HEK293T (cell line): ENCODE measurements at places on chromosomes 1 and 21.
A peak's percentile ranks its signal among the peaks of the same experiment; 100 is the strongest.

GRCh38 chr21:26405071-26405470 lies 168.0 kb downstream of the CYYR1 start:
- no peak for DNase-seq

GRCh38 chr1:220356981-220357850 lies 85.0 kb upstream of the RAB3GAP2 start:
- DNase-seq: no peak

DNA sequence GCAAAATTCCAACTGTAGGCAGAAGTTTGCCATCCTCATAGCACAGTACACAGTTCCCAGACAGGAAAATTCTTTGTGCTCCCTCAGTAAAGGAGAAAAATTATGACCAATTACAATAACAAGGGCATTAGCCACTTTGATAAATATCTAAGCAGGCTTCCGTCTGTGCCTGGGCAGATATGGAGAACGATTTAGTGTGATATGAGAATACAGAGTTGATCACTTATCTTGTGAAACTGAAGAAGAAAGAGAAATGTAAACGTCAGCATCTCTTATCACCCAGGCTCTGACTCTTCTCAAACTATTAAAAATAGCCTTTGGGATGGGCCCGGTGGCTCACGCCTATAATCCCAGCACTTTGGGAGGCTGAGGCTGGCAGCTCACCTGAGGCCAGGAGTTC lies 54.5 kb upstream of the TIAM1 start:
- no peak for DNase-seq

DNA sequence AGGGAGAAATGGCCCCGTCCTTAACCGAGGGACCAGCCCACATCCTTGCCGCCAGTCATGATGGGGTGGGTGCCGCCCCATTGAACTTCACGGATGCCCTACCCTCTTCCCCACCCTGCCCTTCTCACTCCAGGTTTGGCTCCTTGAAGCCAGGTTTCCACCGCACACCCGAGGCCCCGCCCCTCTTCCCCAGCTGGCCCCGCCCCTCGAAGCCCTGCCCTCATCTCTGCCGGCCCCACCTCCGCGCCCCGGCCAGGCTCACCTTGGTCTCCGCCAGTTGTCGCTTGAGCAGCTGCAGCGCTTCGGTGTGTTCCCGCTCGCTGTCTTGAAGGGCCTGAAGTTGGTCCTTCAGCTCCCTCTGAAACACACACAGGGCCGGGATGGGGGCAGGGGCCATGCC lies 16.6 kb downstream of the TRIM62 start:
- peak; percentile 83 for DNase-seq

DNA sequence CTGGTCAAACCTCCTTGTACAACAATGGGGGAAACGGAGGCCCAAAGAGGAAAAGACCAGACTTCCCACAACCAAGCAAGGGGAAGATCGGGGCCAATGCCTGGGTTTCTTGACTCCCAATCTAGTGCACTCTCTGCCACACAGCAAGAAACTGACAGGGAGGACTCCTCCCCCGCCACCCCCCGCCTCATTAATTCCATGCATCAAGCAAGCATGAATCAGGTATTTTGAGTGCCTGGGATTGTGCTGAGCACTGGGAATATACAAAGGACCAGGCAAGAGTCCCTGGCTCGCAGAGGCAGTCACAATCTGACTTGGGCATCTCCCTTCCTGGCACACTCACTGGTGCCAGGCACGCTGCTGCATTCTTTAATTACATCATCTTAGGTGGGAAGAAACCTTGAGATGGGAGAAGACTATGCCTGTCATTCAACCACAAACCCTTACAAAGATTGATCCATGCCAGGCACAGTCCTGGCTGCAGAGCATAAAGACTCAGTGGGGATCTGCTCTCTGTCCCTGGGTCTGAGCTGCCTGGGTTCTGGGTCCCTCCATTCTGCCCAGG lies 4.4 kb upstream of the KCNC4 start:
- DNase-seq: no peak

DNA sequence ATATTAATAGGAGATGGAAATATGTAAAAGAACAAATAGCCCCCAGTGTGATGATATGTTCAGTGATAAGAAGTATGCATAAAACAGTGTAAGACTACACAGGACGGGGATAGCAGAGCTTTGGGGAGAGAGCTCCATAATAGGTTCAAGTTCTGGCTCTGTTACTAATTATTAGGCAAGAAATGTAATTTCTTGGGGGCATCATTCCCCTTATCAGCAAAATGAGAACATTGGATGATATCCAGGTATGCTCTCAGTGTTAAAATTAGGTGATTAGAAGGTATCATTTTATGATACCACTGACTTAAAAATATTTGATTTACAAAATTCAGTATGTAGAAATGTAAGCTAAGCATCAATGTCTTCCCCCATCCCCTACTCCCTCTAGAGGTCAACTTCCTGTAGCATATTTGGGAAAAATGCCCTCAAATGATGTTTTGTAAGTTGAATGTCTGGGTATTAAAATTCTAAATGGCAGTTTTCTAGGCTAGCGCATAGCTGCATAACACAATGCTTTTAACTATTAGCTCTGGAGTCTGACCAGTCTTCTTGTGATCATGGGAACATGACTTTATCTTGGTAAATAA lies 585.7 kb upstream of the CAMK1G start:
- DNase-seq: no peak

- DNase-seq: no peak
Observed at GRCh38 chr1:81634294-81634693, 166.4 kb upstream of the ADGRL2 start.

DNA sequence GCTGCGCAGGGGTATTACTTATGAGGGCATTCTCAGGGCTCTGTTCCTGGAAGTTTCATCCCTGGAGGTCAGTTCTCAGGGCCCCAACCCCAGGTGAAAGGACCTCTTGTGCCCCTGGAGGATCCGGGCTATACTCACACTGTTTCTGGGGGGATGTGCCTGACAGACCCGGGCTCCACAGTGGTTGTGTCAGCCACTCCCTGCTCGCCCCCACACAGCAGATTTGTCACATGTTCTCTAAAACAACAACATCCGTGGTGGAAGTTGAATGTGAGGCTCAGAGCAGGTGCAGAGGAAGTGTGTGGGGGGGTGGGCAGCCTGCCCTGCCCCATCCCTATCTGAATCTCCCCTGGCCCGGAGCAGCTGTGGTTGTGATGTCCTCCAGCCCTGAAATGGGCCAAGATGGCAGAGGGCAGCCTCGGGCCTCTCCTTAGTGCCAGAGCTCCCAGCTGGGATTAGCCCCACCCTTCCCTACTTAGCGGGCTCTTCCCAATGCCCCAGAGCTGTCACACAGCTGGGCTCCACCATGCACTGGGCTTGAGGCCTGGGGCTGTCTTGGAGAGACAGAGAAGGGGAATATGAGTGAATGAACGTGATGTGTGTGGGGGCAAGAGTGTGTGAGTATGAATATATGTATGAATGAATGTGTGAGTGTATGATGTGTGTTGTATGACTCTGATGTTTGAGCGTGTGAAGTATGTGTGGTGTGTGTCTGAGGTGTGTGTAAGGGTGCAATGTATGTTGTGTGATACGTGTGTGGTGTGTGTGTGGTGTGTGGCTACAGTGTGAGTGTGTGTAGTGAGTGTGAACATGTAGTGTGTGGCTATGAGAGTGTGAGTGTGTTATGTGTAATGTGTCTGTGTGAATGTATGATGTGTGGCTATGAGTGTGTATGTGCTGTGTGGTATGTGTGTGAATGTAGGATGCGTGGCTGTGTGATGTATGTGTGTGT lies 1.5 kb upstream of the FCMR start:
- DNase-seq: no peak

- no peak for DNase-seq
Observed at GRCh38 chr1:21521717-21522060, 12.5 kb downstream of the ALPL start.

- DNase-seq: no peak
Observed at GRCh38 chr1:88768187-88768586, 84.1 kb downstream of the PKN2 start.

DNA sequence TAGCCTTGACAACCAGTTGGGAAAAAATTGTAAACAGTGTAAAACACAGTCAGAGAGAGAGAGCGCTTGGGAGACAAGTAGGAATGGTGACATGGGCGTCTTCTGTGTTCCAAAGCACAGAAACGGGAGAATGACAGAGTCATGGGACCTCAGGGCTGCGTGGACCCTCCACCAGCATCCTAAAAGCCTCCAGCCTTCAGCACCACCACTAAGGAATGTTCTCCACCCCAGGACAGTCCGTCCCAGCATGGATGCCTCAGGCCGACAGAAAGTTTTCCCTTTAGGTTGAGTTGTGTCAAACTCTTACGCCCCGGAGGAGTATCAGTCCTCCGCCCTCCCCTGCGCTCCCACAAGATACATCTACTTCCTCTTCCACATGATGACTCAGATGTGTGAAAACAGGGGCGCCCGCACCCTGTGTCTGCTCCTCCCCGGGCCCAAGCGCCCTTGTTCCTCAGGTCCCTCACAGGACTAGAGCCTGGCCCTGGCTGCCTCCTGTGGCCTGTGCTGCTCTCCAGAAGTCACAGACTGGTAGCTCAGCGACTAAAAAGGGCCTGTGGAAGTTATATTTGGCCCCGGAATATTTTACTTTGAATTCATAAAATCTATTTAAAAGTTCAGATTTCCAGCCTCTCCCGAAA lies 63.9 kb upstream of the EFHD2 start:
- DNase-seq: no peak

- no peak for DNase-seq
Observed at GRCh38 chr1:173601588-173601987, 1.3 kb downstream of the SLC9C2 start.

DNA sequence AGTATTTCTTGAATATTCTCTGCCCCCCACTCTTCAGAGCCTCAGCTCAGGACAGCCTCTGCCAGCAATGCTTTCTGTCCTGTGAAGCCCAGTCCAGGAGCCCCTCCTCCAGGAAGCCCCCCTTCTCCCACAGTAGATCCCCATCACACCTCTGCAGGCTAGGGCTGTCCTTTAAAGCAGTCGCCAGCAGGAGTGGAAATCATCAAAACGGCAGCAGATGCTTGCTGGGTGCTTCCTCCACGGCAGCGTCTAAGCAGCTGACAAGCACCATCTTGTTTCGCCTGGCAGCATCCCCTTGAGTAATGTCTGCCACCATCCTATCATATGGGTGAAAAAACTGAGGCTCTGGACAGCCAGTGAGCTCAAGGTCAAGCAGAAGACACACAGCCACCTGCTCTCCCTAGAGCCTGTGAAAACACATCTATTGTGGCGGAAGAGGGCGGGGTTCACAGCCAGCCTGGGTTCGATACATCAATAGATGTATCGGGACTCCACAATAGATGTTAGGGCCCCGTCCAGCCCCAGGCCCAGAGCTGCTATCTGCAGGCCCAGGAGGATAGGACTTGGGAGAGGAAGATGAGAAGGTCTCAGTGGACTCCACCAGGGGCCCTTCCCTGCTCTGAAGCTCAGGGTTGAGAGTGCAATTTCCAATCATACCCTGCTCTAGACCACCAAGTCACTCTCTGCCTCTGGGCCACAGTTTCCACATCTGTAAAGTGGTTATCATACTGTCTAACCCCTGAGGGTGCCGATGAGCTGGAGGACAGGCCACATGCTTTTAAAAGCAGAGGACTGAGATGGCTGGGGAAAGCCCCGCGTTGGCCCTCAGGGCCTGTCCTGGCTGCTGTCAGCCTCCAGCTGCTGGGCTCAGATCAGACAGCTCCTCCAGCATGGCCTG lies 17.5 kb downstream of the RUNX3 start:
- no peak for DNase-seq

DNA sequence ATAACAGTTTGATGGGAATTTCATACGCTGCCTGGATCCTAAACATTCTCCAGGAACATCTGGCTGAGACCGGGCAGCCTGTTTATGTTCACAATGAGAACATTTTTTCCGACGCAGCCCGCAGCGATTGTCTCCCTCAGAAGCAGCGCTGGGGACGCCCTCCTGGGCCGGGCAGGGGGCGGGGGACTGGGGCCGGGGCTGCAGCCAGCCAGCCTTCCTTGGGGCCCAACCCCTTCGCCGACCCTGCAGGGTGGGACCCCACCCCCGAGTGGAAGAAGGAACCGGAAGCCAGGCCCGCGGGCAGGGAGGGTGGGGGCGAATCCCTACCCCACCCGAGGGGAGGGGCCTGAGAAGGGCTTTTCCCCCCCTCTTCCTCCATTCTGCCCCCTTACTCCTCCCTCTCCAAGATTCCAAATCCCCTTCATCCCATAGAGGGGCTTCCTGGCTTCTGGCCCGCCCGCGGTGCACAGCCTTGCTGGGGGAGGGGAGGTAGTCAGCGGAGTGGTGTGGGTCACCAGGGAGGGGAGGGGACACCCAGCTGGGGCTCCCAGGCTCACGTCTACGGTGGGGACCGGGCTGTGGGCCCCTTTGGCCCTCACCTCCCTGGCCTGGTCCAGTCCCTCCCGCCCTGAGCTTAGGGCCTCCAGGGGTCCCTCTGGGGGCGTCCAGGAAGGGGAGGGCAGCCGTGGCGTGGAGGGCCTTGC lies 60.6 kb downstream of the WNT9A start:
- DNase-seq: no peak

GRCh38 chr1:192601143-192601542 lies 25.6 kb downstream of the RGS1 start:
- DNase-seq: no peak

GRCh38 chr1:221878134-221878533 lies 136.2 kb upstream of the DUSP10 start:
- no peak for DNase-seq

DNA sequence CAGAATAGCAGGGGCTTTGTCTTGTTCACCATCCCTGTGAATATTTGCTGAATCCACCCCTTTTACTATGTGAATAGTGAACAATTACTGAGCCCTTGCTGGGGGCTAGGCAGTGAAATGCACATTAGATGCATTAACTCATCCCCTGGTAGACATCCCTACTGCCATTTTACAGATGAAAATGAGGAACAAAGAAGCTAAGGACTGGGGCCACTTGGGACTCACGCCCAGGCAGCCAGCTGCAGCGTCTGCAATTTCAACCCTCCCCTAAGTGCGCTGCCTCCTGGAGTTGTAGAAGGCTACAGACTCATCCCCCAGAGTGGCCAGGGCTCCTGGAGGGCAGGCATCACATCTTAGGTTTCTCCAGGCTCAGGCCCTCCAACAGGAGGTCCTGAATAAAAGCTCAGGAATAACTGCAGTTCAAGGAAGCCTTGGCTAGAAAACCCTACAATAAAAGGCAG lies 31.6 kb downstream of the CAPZB start:
- no peak for DNase-seq

DNA sequence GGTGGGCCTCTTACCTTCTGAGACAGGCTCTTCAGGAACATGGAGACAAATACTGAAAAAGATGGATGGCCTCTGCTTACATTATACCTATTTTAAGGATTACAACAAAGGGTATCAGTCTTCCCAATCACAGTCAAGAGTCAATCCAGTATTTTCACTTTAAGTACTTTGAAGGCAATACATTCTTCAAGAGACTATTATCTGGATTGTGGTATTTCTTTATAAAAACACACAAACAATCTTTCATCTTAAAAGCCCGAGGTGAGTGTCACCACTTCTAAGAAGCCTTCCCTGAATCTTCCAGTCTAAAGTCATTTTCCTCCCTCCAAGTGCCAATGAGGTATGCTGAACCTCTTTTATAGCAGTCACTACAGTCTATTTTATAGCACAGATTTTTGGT lies 45.3 kb downstream of the WASF2 start:
- DNase-seq: no peak

GRCh38 chr1:175841738-175842187 lies 98.4 kb upstream of the TNR start:
- DNase-seq: no peak

- DNase-seq: peak; percentile 59
Observed at GRCh38 chr1:69221524-69221923, 346.2 kb upstream of the LRRC7 start.

GRCh38 chr1:200411406-200412257 lies 1.8 kb upstream of the ZNF281 start:
- DNase-seq: no peak

GRCh38 chr21:34088752-34089151 lies 15.4 kb downstream of the MRPS6 start:
- no peak for DNase-seq
